LHCN-M2 (cell line): ENCODE measurements at places on chromosomes 4 and X. TPM values are rescaled to one million over a fixed set of nuclear protein-coding genes. Genes with fewer than 3 reads are reported as not detected.

Gene SMAD1
- 55.5 and 59.9 TPM in 2 replicates for total RNA-seq

Gene C4orf50
- not detected in 2 replicates for total RNA-seq

DNA sequence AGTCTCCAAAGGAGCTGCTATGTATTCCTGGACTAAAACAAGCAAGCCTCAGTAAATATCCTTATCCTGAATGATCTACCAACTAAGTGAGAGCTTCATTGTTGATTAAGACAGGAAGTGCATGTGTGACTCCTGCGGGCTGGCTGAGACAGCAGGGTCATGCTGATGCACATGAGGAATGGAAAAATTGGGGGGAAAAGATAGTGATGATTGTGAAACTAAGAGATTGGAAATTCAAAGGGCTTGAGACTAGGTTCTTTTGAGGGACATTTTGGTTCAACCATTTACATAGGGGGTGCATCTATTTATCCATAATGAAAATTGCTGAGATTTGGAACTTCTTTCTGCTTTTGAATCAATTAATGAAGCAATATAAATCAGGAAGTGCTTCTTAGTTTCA lies 61.1 kb upstream of the C1QTNF7 start:
- DNase-seq: no peak

- DNase-seq: no peak
These were observed 96.3 kb downstream of the MAML3 start for GRCh38 chr4:140057701-140058100.

- peak; percentile 84 for DNase-seq
These were observed 896.5 kb downstream of the PDHA2 start for GRCh38 chr4:96736352-96736889.
